ENCODE measurements at places on chromosomes 3 and 15.

DNA sequence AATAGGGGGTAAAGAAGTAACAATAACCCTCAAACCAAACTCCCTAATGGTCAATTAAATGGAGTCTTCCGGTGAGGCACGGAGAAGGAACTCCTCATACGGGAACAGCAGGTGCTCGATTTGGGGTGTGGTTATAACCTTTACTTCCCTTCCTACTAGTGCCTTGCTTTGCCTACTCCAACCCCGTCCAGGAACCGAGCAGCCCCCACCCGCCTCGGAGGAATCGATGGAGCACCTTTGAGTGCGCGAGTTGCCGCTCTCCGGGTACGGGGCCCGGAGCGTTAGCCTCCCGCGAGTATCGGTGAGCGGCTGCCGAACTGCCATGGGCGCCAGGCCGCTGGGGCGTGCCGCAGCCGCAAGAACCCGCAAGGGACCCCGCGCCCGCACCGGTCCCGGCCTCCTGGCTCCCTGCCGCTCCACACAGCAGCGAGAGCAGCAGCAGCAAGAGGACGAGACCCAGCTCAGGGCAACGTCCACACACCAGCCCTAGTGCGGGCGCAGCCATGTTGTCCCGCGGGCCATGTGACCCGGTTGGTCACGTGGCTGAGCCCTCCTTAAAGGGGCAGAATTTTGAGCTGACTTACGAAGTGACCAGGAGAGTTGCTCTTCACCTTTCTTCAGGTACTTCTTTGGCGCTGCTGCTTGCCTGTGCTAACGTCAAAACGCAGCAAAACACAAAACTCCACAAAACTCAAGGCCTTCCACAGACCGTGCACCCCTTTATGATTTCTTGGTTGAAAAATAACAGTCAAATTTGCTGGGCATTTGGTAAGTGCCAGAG, at the start of gene SUMF1:
Gene SUMF1 (minus strand): TSS at position 529 of the 781 bp plus-strand sequence. CDS start 24 bp downstream, at position 505.
- DNase-seq = peak; percentile 68

DNA sequence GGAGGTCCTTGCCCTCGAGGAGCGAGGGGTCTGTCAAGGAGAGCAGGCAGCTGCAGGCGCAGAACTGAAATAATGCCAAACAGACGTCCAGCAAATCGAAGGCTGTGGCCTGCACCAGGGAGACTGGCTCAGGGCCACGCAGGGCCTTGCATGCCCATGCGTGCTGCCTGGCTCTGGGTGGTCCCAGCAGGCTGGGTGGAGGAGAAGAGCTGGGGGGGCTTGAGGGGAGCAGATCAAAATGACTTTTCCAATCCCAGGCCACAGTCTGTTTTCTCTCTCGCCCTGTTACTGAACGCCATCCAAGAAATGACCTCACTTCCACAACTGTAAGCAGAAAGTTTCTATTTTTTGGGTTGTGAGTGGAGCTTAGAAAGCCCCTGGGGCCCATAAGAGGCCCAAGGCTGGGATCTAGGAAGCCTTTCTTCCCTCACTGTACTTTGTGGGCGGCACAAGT, 96.9 kb upstream of the RPL32 start:
- DNase-seq = no peak

- no peak for DNase-seq
These were observed 12.1 kb downstream of the SLC4A7 start for GRCh38 chr3:27471923-27472550.

GRCh38 chr3:33064929-33065328, 32.0 kb downstream of the GLB1 start:
- DNase-seq = peak; percentile 21

DNA sequence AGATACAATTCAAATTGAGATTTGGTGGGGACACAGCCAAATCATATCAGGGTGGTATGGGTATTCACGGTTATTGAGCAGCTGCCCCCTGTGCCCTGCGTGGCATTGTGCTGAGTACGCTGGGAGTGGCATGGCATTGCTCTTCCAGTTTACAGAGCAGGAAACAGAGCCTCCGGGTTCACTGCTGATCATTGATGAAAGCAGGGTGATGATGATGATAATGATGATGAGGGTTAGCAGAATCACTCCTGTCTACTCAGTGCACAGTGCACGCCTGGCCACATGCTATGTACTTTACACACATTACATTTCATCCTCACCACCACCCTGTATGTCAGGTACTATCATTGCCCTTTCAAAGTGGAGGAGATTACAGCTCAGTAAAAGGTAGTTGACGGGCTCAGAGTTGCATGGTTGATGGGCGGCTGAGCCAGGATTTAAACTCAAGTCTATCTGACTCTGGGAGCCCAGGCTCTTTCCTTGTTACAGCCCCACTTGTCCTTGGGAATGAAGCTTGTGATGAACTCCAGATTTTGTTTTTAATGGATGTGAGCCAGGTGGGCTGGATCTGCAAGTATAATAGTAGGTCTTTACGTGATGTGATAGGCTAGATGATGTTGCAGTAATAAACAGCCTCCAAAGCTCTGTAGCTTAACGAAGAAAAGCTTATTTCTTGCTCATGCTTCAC, 87.6 kb upstream of the MYZAP start:
- DNase-seq = no peak

DNA sequence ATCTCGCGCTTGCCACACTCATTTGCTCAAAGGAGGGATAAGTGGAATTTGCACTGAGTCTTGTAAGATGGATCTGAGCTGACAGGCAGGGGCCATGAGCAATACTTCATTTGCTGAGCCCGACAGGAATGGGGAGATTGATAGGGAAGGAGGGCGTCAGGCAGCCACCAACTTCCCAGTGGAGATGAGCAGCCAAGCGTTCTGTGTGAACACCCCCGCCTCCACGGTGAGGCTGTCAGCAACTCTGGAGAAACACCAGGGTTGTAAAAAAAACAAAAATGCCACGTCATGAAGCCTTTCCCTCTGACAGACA, 36.8 kb downstream of the TLE3 start:
- DNase-seq = no peak

GRCh38 chr15:63727542-63727941, 106.2 kb downstream of the HERC1 start:
- no peak for DNase-seq

- no peak for DNase-seq
These were observed 56.4 kb downstream of the SPTSSB start for GRCh38 chr3:161314836-161315395.

DNA sequence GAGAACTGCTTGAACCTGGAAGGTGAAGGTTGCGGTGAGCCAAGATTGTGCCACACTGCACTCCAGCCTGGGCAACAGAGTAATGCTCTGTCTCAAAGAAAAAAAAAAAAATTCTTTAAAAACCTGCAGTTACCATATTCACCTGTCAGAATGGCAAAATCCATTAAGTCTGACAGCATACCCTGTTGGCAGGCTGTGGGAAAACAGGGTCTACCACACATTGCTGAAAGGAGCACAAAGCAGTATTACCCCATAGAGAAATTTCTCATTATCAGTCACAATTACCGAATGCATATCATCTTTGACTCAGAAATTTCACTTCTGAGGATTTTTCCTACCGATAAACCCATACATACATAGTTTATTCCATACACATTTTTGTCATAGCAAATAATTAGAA, 264.1 kb upstream of the SLCO3A1 start:
- DNase-seq = no peak

DNA sequence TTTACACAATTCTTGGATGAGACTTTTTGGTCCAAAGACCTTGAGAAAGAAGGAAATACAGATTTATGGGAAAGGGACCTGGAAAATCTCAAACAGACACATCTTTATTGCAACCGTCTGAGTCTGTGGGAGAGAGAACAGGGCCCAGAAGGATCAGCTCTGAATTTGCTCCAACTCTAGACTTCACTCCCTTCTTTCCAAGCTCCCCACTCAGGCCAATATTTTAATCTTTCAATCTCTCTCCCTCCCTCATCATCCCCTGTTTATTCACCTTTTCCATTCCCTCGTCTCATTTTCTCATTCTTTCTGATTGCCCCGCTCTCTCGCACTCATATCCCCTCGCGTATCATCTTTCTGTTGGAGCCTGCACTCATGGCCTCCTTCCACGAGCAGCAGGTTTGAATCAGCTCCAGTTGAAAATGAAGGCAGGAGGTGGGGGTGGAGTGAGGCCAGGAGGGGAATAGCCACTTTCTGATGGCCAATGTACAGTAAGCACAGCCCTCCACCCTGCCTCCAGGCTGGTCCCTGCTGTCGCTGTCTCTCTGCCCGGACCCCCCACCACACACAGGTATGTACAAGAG, 63.6 kb upstream of the BOC start:
- no peak for DNase-seq

DNA sequence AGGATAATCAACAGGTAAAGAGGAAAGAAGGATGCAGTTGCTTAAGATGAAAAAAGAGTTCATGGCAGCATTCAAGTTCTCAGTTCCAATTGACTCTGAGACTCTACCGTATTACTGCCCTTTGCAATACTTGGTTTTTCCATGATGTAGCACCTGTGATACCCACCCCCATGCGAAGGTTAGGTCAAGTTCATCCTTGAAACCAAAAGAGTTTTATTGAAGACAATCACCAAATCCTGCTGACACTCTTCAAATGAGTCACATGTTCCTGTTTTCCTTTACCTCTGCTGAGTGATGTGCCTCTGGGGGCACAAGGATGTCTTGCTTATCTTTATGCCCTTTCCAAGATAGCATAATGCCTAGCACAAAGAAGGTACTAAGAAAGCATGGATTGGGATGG, 111.3 kb upstream of the SLC7A14 start:
- DNase-seq = no peak

GRCh38 chr15:84731774-84732173, 15.8 kb upstream of the SEC11A start:
- no peak for DNase-seq

GRCh38 chr3:13092621-13093617, 19.7 kb upstream of the IQSEC1 start:
- DNase-seq = no peak

DNA sequence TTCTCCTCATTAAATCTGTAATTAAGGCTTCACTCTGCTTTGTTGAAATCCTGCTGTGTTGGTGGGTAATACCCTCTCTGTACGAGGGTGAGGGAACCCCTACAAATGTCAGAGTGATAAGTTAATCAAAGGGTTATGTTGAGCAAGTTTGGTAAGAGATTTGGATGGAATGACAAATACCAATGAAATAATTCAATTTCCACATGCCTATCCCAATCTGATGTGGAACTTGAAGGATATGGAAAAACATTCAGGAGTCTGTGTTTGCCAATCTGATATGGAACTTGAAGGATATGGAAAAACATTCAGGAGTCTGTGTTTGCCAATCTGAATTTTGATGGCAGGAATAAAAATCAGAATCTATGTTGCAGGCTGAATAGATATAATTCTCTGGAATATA, 910.2 kb downstream of the TUSC7 start:
- no peak for DNase-seq
